ENCODE measurements at places on chromosomes 1 and 21.

- DNase-seq = no peak
Measured at GRCh38 chr1:173827611-173828010, 2.9 kb upstream of the CENPL start.

DNA sequence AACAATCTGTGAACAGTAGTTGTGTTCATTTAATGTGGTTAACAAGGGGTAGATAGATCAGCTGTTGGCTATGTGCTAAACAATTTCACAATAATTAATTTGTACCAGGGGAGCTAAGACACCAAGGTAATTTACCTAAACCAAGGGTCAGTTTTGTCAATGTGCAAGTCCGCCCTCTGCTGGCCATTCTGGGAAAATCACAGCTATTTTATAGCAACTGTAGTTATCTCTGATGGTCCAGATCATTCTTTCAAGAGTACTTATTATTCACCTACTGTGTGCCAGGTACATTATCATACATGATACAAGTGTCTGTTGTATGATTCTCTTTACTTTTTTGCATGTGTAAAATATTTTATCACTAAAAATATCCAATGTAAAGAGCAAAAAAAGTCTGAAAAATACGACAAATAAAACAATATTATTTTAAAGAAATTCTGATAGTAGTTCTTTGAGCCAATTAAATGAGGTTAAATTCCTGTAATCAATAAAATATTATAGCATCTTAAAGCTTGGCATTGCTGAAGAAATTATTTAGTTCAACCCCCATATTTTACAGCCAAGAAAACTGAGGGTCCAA, 312.3 kb upstream of the FAM78B start:
- peak; percentile 49 for DNase-seq

DNA sequence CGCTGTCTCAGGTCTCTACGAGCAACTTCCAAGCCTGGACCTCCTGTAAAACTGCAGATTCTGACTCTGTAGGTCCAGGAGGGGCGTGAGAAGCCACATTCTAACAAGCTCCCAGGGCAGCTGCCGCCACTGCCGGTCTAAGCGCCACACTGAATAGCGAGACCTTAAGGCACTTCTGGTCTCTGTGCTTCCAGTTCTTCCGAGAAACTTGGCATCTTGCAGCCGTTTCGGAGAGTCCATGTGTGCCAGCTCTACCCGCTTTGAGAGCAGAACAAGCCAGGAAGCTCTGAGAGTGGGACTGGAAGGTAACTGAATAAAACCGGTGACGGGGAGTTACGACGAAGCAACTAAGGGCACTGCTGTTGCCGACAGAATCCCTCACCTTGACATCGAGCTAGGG, 12.5 kb downstream of the AGT start:
- DNase-seq = no peak

GRCh38 chr1:180234369-180235076, 4.5 kb downstream of the LHX4 start:
- DNase-seq = peak; percentile 80

- no peak for DNase-seq
Measured at GRCh38 chr1:246569248-246570238, 3.3 kb downstream of the CNST start.

DNA sequence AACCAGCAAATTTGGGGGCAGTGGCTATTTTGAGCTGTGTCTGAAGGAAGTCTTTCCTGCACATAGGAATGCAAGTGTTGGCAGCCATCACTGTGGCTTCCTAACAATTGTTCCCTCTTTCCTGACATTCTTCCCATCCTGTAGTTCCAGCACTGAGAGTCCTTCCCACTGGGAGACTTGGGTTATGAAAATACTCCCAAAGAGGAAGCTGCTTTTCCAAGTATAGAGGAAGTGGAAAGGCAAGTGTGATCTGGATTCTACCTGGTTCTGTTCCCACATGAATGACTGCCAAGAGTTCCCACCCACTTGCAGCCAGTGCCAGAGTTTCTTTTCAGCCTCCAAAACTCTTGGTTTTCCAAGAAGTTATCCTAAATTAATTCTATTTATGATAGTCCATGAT, 98.5 kb upstream of the CD53 start:
- DNase-seq = no peak

DNA sequence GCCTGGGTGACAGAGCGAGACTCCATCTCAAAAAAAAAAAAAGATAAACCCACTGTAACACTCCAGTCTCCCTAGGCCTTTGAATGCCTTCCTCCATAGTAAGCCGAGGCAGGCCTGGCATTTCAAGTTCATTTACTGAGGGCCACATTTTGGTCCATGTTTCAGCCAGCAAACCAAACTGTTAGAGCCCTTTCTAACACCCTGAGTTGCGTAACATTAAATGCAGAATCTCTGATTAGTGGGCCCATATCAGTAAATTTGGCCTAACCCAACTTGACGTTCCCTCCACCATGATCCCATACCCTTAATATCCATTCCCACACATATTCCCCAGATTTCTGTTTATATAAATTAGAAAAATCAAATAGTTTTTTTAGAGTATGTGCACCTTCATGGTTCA, 12.4 kb downstream of the MPZL1 start:
- DNase-seq = no peak

Measured in H9 (cell line).